ENCODE measurements at places on chromosomes 6 and 20.
A peak's percentile ranks its signal among the peaks of the same experiment; 100 is the strongest.

GRCh38 chr6:70186461-70186860 lies 116.4 kb downstream of the COL9A1 start:
- H3K36me3 ChIP-seq = no peaks in the 10 kb centered on the region
- no peak for DNase-seq
- H3K4me3 ChIP-seq = no peak overlapping the region
- no peaks in the 10 kb centered on the region for H3K27me3 ChIP-seq
- no peaks in the 10 kb centered on the region for H3K4me1 ChIP-seq

DNA sequence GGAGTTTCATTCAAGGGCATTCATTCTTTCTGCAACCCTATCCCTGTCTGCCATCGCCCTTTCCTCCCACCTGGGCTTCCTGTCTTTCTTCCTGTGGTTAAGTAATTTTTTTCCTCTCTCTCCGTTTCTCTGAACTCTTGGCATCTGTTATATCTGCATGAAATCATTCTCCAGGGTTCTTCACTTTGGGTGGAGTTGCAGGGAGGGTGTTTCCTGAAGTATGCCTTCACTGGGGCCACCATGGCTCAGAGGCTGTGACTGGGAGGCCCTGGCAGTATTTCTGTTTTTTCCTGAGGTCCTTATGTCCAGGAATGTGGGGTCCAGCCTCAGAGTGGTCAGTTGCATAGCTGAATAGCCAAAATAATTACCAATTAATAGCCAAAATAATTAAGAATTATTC lies 137.2 kb downstream of the SLC35F1 start:
- H3K4me1 ChIP-seq = no peaks in the 10 kb centered on the region
- no peak for DNase-seq
- H3K4me3 ChIP-seq = no peak overlapping the region

- no peaks in the 10 kb centered on the region for H3K36me3 ChIP-seq
- no peak overlapping the region for H3K4me3 ChIP-seq
- H3K27me3 ChIP-seq = no peaks in the 10 kb centered on the region
Measured at GRCh38 chr20:18259730-18260129, 28.6 kb upstream of the ZNF133 start.

GRCh38 chr6:63321821-63322220 lies 2.0 kb upstream of the LGSN start:
- no peaks in the 10 kb centered on the region for H3K36me3 ChIP-seq
- no peak overlapping the region for H3K4me3 ChIP-seq
- H3K4me1 ChIP-seq = no peaks in the 10 kb centered on the region
- no peaks in the 10 kb centered on the region for H3K27me3 ChIP-seq
- no peak for DNase-seq

DNA sequence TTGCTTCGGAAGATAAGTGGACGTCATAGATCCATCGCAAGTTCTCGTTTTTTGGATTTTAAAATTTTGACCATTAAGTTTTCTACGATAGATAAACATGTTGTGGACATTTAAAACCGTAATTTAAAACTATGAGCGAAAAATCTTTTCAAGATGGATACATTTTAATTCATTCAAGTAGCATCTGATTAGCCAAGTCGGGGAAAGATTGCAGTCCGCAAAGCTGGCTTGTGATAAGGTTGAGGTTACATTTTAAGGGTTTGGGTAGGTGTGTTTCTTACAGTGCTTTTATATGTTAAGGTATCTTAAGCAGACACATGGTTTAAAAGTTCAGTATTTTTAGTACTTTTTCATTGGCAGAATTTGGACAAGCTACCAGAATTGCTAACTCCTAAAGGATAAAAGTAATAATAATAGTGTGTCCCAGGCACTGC lies 1.2 kb downstream of the WTAP start:
- H3K27ac ChIP-seq = peak overlapping the region; percentile 98
- H3K27me3 ChIP-seq = no peaks in the 10 kb centered on the region
- peak overlapping the region; percentile 90 for H3K4me3 ChIP-seq
- no peak for DNase-seq

- H3K27ac ChIP-seq = no peak overlapping the region
- DNase-seq = no peak
- no peaks in the 10 kb centered on the region for H3K27me3 ChIP-seq
- H3K4me3 ChIP-seq = no peak overlapping the region
Measured at GRCh38 chr20:10721137-10721896, 47.5 kb upstream of the JAG1 start.

- H3K4me3 ChIP-seq = no peak overlapping the region
- no peak for DNase-seq
- H3K36me3 ChIP-seq = no peaks in the 10 kb centered on the region
- no peak overlapping the region for H3K27ac ChIP-seq
- no peaks in the 10 kb centered on the region for H3K27me3 ChIP-seq
Measured at GRCh38 chr6:14804001-14804784, 441.7 kb upstream of the JARID2 start.

DNA sequence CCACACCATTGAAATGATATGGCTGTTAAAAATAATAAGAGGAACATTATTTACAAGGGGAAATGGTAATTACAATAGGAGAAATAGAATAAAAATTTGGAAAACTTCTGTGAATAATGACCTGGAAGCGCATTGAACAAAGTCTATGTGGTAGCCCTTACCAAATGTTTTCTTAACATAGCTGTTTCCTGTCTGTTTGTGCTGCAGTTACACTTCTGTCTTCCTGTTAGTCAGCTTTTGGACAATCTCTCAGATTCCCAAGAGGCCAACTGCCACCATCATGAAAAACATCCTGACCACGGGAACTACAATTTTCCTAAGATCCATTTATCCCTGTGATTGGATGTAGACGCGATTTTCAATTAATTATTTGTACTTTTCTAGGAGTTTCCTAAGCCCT lies 754.4 kb upstream of the MARCKS start:
- no peak for DNase-seq
- no peak overlapping the region for H3K27ac ChIP-seq
- no peak overlapping the region for H3K4me3 ChIP-seq

GRCh38 chr6:125251516-125252220 lies 50.1 kb downstream of the HDDC2 start:
- peaks cover 2% of the 10 kb centered on the region for H3K36me3 ChIP-seq
- H3K27ac ChIP-seq = no peak overlapping the region
- H3K4me1 ChIP-seq = peaks cover 28% of the 10 kb centered on the region
- DNase-seq = no peak
- no peak overlapping the region for H3K4me3 ChIP-seq

DNA sequence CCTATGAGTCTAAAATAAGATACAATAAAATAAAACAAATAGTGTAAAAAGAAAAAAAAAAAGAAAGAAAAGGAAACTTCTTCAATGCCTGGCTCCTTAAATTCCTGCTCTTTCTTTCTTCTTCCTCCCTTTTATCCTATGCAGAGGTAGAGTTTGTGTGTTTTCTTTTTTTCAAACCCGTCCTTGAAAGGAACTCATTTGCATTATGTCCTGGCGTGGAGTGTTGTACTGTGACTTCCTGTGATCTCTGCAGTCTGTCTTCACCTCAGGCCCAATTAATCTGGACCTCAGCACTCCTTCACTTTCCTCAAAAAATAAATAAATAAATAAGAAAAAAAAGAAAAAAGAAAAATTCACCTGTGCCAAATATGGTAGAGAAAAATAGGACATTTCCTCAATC lies 541.9 kb upstream of the SPTLC3 start:
- H3K36me3 ChIP-seq = no peaks in the 10 kb centered on the region
- H3K27ac ChIP-seq = no peak overlapping the region
- no peak for DNase-seq
- H3K4me1 ChIP-seq = no peaks in the 10 kb centered on the region
- H3K27me3 ChIP-seq = no peaks in the 10 kb centered on the region

DNA sequence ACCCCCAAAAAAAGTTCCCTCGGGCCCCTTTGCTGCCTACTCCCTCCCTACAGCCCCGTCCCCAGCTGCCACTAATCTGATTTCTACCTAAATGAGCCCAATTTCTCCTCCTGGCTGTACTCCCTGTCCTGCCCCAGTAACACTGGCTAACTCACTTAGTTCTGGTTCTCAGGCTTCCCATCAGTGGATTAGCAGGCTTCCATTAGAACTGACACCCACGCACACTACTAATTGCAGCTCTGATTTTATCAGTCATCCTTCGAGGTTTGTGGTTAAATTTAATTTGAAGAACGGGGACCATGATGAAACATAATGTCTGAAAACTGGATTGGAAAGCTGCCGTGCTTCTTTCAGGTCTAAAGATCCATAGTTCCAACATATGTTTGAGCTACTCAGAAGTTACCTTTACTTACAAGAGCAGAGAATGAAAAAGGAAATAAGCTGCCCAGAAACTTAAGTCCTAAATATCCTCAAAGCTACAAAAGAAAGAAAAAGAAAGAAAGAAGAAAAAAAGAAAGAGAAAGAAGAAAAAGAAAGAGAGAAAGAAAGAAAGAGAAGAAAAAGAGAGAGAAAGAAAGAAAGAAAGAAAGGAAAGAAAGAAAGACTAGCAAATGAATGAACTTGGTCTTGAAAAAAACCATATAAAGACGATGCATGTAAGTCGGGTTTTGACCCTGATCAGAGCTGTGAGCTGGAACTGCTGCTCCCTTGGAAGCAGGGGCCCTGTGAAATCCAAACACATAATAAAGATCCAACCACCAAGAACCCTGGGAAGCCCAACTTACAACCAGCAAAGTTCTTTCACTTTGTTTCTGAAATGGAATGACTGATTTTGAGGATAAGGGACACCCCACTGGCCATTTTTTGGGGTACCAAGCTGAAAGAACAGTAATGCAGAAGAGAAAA lies 51.7 kb downstream of the CNKSR3 start:
- H3K27me3 ChIP-seq = no peaks in the 10 kb centered on the region
- no peaks in the 10 kb centered on the region for H3K36me3 ChIP-seq
- H3K27ac ChIP-seq = no peak overlapping the region
- no peak overlapping the region for H3K4me3 ChIP-seq

DNA sequence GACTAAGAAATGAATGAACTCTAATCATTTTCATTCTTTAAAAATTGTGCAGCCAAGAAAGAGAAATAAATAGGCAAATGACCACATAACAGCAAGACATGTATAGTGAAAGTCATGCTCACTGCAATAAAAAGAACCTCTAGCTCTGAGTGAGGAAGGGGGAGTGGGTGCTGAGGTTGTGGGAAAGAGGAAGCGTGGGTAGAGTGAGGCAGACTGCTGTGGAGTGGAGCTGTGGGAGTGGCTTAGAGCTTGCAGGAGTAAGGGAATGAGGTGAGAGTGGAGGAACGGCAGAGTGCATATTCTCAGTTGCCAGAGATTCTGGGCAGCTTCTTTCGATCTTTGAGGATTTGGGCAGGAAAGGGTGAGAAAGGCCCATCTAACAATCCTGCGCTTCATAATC lies 10.4 kb downstream of the DEFB129 start:
- no peaks in the 10 kb centered on the region for H3K36me3 ChIP-seq
- no peak for DNase-seq
- H3K4me1 ChIP-seq = peaks cover 8% of the 10 kb centered on the region
- H3K27ac ChIP-seq = no peak overlapping the region
- H3K4me3 ChIP-seq = no peak overlapping the region

GRCh38 chr6:159312206-159312605 lies 143.0 kb downstream of the FNDC1 start:
- no peaks in the 10 kb centered on the region for H3K36me3 ChIP-seq
- no peak overlapping the region for H3K27ac ChIP-seq
- no peaks in the 10 kb centered on the region for H3K27me3 ChIP-seq
- no peaks in the 10 kb centered on the region for H3K4me1 ChIP-seq

- DNase-seq = no peak
- no peaks in the 10 kb centered on the region for H3K36me3 ChIP-seq
- no peak overlapping the region for H3K4me3 ChIP-seq
- H3K27ac ChIP-seq = no peak overlapping the region
- H3K4me1 ChIP-seq = peaks cover 24% of the 10 kb centered on the region
- no peaks in the 10 kb centered on the region for H3K27me3 ChIP-seq
Measured at GRCh38 chr6:14037402-14038277, 79.9 kb upstream of the CD83 start.

DNA sequence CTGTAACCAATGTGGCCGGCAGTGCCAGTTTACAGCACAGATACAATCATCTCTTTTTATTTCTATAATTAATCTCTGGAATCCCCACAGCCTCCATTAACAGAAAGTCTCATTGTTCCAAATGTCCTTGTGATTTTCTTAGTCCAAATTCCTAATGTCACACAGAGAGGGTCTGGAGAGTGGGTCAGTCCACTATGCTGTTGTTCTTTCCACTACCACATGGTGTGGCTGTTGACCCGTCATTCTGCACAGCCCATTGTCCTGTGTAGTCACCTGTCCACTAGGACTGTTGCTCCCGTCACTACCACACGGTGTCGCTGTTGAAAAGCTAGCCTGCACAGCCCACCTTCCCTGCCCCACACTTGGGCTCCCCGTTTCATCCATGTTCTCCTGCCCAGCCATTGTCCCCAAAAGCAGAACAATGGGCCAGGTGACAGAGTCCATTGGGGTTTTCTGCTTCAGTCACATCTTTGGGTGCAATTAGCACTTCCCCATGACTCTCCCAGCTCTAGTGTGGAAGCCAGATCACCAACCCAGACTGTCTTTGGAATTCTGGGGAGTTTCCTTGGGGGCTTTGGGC lies 8.6 kb upstream of the LBP start:
- no peaks in the 10 kb centered on the region for H3K36me3 ChIP-seq
- no peak overlapping the region for H3K27ac ChIP-seq
- H3K4me3 ChIP-seq = no peak overlapping the region
- peaks cover 16% of the 10 kb centered on the region for H3K27me3 ChIP-seq

DNA sequence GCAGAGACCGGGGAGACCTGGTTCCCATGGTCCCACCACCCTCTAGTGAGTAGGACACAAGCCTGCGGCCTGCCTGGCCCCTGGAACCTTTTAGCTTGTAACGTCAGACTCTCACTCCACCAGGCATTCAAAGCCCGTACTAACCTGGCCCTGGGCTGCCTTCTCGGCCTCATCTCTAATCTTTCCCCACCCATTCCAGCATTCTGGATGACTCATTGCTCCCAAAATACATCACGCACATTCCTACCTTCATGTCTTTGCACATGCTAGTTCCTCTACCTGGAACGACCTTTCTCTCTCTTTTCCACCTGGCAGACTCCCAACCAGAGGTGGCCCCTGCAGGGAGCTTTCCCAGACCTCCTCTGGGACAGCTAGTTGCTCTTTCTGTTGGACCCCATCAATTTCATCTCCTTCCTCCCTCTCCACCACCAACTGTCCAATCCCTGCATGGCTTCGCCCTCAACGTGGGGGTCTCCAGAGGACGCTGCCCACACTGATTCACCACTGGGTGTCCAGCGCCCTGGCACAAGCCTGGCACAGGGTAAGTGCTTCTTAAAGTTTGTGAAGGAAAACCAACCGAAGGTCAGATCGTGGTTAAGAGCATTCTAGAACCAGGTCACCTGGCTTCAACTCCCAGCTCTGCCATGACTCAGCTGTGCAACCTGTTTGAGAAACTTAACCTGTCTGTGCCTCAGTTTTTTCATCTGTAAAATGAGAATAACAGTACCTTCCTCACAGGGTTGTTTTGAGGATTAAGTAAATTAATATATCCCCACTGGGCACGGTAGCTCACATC lies 35.2 kb downstream of the JPH2 start:
- no peaks in the 10 kb centered on the region for H3K27me3 ChIP-seq
- peak; percentile 81 for DNase-seq
- H3K4me1 ChIP-seq = peaks cover 42% of the 10 kb centered on the region
- H3K27ac ChIP-seq = peak overlapping the region; percentile 84
- H3K36me3 ChIP-seq = no peaks in the 10 kb centered on the region

- no peaks in the 10 kb centered on the region for H3K27me3 ChIP-seq
- H3K27ac ChIP-seq = no peak overlapping the region
- no peak overlapping the region for H3K4me3 ChIP-seq
- DNase-seq = no peak
- H3K36me3 ChIP-seq = no peaks in the 10 kb centered on the region
Measured at GRCh38 chr6:168721571-168721970, 280.6 kb downstream of the SMOC2 start.

- no peaks in the 10 kb centered on the region for H3K36me3 ChIP-seq
- no peak overlapping the region for H3K27ac ChIP-seq
- no peak for DNase-seq
- no peaks in the 10 kb centered on the region for H3K4me1 ChIP-seq
- H3K4me3 ChIP-seq = no peak overlapping the region
- no peaks in the 10 kb centered on the region for H3K27me3 ChIP-seq
Measured at GRCh38 chr6:67210450-67210849, 1424.6 kb upstream of the ADGRB3 start.
